ENCODE measurements at places on chromosomes 7 and 10.

DNA sequence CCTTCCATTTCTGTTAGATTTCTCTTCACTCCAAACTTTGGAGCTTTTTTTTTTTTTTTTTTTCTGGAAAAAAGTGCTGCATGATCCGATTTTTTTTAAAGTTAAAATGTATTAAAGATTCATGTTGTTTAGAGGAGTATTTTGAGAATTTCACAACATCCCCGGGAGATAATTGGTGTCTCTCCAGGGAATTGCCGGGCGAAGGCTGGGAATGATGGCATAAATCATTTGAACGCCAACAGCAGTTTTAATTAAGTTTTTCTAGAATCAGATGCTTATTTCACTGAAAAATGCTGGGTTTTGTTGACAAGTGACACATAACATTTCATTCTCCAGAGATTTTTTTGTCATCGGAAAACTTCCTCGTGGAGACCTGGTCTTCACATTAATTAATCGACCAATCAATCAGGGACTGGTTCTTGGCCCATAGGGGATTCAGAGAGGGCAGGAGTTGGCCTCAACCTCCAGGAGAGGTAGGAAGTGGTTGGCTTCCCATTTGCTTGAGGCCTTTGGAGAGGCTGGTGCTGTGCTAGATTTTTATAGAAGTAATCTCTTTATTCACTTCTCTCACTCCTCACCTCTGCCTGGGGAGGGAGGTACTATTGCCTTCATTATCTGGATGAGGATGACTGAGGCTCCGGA, 439.4 kb downstream of the TYW1 start:
- DNase-seq: peak; percentile 7

- DNase-seq: peak; percentile 34
These were observed 43.1 kb upstream of the LBX1 start for GRCh38 chr10:101272229-101272868.

DNA sequence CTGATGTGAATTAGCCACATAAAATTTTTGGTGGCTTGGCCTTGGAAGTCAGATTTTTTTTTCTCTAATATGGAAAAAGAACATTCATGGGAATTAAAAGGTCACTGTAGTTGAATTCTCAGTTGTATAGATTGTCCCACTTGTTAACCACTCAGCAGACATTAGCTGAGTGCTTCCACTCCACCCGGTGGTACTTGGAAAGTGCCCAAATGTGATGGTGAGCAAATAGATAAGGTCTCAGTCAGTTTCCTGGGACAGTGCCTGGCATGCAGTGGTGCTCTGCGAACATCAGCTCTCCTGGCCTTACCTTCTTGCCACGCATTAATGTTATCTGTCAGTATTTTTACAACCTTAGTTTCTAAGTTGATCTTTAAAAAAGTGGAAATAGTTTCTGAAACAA, 1.4 kb downstream of the ATP5F1C start:
- DNase-seq: no peak

DNA sequence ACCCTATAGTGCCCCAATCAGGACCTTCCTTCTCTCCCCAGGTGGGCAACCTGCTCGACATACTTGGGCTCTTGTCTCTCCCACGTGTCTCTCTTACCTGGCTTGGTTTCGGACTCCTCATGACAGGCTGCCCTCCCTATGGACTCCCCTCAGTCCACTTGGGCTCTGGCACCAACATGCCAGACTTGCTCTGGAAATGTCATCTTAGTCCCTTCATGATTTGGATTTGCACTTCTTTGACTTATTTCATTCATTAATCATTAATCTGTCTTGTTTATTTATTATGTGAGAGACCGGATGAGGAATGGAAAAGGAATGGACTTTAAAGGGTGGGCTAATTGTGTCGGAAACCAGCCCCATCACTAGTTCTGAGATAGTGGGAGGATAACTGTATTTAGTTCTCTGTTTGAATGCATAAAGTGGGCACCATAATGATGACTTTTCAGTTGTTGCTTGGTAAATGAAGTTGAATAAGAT, 108.0 kb downstream of the SND1 start:
- no peak for DNase-seq

DNA sequence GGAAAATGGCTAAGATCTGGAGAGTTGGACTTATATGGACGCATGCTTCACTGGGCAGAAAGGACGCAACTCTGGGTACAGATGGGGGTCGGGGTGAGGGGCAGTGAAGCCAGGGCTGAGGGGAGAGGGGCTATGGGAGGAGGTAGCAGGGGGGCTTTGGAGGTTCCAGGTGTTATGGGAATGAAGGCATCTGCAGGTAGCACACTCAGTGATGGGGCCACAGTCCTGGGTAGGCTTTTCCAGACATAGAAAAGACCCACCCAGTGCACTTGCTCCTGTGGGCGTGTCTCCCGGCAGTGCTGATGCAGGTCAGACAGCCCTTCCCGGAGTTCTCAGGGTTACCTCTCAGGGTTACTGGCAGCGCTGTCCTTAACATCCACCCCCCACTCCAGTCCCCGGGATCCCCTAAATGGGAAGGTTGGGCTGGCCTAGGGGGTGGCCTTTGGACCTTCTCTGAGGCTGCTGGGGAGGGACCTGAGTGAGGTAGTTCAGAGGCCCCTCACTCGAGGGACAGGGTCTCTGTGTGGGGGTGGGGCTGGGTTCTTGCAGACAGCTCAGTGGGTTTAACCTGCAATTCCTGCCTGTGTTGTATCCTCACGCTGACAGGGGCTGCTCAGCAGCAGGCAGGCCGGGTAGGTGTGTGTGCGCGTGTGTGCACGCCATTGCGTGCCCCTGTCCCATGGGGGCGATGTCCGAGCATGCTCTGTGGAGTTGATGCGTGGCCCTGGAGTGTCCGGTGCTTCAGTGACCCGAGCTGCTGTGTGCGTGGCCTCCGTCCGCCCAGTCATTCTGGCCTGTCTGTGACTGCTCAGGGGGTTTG, 6.2 kb downstream of the ZYX start:
- DNase-seq: no peak

DNA sequence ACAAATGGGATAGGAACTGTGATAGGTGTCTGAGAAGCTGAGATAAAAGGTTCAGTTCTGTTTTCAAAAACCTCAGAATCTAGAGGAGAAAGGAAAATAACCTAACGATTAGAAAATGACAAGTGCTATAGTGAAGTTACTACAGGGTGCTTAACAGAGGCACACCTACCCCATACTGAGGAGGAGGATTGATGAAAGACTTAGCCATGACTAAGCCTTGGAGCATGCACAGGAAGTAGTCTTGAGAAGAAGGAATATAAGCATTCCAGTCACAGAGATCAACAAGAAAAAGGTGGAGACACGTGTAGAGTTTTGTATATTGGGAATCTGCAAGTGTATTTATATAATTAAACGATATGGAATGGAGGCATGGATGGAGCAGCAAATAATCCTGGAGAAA, 1225.5 kb upstream of the CELF2 start:
- no peak for DNase-seq

DNA sequence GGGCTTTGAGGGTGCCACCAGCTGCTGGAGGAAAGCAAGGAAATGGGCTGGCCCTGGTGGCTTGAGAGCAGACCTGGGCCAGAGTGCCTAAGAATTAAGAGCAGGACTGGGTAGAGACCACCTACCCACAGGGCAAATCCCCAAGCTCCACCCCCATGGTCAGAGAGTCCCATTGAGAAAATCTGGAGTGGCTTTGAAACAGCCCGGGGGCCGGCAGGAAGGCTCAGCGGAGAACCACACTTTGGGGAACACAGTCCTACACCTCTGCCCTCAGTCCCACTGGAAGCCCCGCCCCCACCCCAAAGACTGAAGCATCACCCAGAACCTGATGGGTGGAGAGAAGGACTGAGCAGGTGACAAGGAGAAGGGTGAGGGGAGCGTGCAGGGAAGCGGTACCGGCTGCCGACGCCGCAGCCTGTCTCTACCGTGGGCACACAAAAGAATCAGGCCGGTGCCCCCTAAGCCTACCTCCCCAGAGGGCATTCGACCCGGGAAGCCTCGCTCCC, 3.6 kb downstream of the SMARCD3 start:
- DNase-seq: no peak

GRCh38 chr10:43254881-43255633, 11.8 kb downstream of the RASGEF1A start:
- no peak for DNase-seq

DNA sequence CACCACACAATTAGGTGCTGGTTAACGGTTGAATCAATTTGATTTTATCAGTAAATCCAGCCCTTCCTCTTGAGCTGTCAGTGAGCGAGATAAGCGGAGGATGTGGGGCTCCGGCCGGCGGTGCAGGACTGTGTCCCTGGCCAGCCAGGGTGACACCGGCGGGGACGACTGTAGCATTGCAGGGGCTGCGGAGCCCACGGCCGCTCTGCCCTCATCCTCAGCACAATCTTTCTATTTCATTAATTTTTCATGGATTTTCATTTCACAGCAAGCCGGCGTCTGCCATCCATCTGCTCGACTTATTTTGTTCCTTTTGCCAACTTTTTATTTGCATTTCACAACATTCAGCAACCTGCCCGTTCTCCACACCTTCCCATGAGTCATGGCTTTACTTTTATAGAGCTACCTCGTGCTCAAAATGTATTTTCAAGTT, 4.7 kb downstream of the ADARB2 start:
- DNase-seq: peak; percentile 61

- no peak for DNase-seq
These were observed 4.1 kb downstream of the SPAM1 start for GRCh38 chr7:123929107-123929506.

DNA sequence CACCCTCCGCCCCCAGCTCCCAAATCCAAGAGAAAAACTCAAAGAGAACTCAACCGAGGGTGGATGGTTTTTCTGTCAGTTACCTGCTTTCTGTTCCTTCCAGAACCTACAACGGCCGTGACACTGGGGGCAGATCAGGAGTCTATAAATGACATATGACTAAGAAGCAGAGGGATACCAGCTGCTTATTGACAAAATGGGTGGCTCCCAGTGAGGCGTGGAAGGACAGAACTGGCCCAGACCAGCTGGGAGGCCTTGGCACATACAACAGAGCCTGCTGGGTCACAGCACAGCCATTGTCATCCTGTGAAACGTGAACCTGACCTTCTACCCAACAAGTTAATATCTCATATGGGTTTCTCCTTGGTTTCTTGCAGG, 84.3 kb upstream of the ADRB1 start:
- no peak for DNase-seq

DNA sequence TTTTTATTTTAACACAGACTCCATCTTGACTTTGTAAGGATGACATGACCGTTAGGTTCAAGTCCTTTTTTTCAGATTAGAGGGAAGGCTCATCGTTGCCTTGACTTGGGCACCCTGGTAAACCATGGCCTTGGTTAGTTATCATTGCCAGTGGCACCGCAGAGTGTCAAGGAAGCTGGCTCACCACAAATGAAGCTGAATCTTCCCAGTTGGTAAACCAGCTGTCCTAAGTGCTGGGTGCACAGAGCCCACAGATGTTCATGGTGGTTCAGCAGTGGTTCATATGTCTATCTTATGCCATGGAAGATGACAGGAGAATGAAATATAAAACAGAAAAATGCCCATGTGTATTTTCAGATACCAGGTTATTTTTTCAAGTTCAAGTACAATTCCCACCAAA, 273.6 kb downstream of the PLXDC2 start:
- no peak for DNase-seq

DNA sequence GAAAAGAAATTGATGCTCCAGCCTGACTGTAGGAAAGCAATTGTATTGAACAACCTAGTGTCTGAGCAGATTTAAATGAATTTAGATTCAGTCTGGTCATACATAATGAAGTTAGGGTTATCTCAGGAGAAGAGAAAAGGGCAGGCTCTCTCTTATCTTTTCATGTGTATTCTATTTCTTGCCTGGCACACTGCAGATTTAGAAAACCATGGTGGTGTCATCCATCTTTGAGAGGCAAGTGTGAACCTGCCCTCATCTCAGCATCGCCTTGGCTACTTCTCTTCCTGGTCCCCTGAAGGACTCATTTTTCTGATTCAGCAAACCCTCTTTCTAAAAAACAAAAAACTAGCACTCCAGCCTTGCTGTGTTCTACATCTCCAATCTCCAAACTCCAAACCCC, 137.7 kb downstream of the LRRC4 start:
- no peak for DNase-seq

DNA sequence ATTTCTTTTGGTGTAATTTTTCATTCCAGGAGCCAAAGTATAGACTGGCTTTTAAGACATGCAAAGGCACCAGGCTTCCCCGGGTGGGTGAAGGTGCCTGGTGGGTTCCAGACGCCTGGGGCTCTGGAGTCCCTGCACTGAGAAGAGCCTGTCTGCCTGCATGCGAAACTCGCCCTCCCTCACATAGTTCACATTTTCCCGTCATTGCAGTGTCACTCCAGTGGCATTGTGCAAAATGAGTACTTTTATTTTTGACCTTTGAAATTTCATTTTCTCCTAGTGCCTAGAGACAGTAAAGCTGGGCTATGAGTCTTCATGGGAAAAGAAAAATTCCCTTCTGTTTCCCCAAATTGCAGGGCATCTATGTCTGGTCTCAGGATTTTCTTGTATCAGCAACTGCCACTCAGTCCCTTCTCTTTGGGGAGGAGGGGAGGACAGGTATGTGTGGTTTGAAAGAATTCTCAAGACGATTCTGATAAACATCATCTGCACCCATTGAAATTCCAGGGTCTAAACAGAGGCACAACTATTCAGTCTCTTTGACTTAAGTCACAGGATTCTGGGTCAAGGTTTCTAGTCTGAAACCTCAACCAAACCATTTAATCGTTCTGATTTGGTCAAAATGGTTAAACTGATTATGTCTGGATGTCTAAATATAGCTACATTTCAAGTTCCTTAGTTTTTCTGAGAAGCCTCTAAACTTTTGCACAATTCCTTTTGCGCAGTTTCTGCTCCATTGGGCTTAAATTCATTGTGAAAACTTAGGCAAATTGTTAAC, 107.8 kb downstream of the CYP26A1 start:
- no peak for DNase-seq

- DNase-seq: no peak
These were observed 61.1 kb upstream of the IL6 start for GRCh38 chr7:22665923-22666322.

- DNase-seq: peak; percentile 35
These were observed 22.7 kb downstream of the DYNC1I1 start for GRCh38 chr7:95794917-95795515.

- no peak for DNase-seq
These were observed 211.0 kb downstream of the LRRN3 start for GRCh38 chr7:111301891-111302290.

DNA sequence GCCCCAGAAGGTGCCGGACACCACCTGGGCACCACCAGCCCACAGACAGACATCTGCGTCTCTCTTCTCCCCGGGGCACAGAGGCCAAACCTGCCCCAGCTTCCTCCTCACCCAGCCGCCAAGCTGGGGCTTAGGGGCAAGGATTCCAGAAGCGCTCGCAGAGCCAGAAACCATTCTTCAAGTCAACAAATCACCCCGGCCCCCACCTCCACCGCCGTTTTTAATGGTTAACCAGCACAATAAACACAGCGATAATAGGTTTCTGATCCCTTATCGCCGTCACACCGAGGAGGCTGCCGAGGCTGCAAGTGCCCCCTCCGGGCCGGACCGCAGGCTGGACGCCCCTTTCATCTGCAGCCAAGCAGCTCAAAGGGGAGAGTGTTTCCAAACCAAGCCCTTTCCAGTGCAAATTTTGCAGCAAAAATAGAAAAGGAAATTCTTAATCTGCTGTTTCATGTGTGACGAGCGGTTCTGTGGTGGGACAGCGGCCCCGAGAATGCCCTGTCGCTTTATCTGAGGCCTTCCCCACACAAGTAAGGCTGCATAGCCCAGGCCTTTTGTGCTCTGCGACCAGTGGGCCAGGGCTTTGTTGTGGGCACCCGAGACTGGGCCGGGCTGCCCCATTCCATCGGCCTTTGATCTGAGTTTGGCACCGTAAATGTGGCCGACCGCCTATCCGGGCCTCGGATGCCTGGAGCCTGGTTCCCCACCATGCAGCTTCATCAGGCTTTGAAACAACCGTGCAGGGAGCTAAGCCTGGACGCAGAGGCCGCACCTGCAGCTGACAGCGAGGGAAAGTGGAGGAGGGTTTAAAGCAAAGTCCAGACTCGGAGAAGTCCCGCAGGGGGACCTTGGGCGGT, 83.2 kb downstream of the FOXL3 start:
- no peak for DNase-seq
